Activated CD4-positive, alpha-beta memory T cell treated with anti-CD3 and anti-CD28 coated beads, Interleukin-2, amount 10 ng/mL, durations not matched to agents 7 days and 5 days (primary cell): ENCODE measurements at places on chromosomes 2 and 18. TPM values are rescaled to one million over a fixed set of nuclear protein-coding genes. Genes with fewer than 3 reads are reported as not detected.

GRCh38 chr18:80194874-80195570 is 52.3 kb downstream of the PARD6G start:
- no peak for DNase-seq

DNA sequence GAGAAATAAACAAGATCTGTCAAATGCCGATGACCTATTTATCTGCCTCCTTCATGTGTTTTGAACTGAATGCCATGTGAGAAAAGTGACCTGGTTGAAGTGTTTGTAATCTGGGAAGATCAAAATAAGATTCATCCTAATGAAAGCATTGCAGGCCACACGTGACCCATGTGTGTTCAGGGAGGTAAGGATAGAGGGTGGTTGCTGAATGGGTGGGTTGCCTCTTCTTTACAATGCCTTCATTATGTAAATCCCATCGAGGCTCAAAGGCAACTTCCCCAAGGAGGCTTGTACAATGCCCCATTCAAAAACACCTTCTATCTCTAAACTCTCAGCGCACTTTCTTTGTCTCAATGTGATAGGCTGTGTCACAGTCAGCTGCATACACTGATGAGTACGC is 273.1 kb downstream of the LRATD1 start:
- DNase-seq = no peak

DNA sequence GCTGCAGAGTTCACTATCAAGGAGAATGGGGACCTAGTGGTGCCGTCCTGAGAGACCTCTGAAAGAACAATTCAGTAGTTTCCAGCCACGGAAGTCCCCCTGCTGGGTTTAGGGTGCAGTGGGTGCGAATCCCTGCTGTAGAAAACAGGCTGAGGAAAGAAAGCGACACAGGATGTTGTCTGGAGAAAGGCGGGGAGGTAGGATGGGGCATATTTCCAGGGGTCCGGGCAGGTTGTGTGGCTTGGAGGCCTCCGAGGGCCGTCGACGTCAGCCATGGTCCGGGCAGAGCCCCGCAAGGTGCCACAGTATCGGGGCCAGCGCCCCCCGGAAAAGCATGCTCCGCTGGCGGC is 807 bp upstream of the CREB1 start:
- peak; percentile 57 for DNase-seq

The TRABD2A gene
- 35.9 TPM for total RNA-seq

DNA sequence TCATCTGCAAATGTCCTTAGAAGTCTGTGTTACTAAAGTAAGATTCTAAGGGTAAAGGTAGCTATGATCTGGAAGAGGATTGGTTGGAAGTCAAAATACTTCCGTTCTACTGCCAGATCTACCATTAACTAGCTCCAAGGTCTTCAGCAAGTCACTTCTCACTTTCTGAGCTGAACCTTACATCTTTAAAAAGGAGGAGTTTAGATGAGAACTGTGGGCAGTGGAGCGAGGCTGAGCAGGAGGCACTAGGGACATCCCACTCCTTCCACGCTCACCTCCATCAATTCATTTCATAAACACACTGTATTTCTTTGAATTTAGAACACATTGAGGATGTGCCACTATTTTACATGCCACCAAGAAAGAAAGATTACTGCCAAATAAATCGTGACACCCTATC is 143.0 kb downstream of the ABCA12 start:
- DNase-seq = no peak

DNA sequence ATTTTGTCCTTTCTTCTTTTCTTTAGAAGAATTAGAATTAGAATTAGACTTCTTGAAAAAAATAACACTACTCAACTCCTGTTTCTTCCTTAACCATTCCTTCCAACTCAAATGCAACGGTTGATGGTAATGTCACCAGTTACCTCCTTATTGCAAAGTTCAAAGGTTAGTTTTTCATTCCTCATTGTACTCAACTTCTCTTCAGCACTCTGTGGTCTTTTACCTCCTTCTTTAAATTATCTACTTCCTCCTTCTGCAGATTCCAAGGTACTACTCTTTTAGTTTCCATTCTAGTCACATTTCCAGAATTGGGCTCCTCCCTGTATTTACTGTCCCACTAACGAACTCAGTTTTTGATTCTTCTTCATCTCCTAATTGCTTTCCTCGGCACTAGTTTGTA is 700.7 kb downstream of the SATB2 start:
- no peak for DNase-seq

DNA sequence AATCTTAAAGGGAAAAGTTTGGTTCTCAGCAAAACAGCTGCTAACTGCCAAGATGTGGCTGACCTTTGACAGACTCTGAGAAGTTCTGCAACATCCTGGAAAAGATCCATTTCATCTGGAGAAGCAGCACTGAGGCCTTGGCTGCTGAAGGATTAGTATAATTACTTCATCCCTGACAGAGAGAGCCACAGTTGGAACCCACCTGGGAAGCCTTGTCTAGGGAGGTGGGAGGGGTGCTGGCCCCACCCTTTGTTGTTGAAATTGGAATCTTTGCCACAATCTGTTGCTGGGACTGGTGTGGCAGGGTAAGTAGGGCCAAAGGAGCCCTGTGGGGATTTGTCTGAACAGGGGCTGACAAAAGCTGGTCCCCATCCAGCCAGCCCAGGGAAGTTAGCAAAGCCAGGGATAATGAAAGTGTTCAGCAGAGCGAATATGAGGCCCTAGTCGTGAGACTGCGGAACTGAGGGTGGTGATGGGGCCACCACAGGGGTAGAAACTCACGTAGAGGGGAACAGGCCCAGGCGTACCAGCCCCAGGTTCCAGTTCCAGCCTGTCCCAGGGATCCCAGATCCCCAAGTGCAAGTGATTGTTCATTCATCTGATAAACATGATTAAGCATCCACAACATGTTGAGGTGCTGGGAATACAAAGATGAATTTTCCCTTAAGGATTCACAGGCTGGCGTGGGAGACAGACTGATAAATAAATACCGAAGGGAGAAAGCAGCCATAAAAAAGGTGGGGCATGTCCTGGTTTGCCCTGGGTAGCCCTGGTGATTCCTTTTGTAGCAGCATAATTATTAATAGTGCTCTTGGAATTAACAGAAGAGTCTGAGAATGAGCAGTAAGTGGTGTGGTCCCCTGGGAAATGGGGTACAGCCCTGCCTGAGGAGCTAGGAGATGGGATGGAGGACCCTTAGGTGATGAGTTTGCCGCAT is 60.0 kb downstream of the MYO1B start:
- no peak for DNase-seq

The DNAH7 gene
- total RNA-seq = not detected

DNA sequence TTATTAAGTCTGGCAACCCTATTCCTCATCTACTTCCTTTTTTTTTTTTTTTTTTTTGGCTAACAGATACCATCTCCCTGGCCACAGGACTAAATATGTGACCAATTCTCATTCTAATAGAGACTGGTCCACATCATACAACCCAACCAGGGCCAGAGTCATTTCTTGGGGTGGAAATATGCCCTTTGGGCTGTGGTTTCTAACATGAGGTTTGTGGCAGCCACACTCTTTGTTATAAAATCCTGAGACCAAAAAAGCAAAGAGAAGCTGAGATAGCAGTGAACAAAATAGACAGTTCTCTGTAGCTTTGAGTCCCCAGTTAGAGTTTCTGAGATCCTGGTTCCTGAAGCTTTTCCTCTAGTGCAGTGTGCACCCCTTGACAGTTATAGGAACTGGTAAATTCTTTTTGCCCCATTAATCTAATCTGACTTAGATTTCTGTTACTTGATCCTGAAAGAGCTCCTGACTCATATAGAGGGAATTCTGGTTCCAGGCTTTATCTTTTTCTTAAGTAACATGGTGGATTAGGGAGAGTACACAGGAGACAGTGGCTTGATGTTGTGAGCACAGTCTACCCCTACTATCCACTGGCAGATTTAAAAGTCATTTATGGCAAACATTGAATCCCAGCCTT is 86.8 kb downstream of the MAIP1 start:
- no peak for DNase-seq

GRCh38 chr2:181178823-181179412 is 198.5 kb downstream of the UBE2E3 start:
- peak; percentile 60 for DNase-seq

- DNase-seq = no peak
Observed at GRCh38 chr2:15957881-15958713, 17.7 kb downstream of the MYCN start.

GRCh38 chr2:75174981-75175380 is 24.3 kb downstream of the TACR1 start:
- DNase-seq = no peak

The NT5C1B gene
- not detected for total RNA-seq

The SFT2D3 gene
- 5.2 TPM for total RNA-seq

The PXDN gene
- total RNA-seq = not detected

DNA sequence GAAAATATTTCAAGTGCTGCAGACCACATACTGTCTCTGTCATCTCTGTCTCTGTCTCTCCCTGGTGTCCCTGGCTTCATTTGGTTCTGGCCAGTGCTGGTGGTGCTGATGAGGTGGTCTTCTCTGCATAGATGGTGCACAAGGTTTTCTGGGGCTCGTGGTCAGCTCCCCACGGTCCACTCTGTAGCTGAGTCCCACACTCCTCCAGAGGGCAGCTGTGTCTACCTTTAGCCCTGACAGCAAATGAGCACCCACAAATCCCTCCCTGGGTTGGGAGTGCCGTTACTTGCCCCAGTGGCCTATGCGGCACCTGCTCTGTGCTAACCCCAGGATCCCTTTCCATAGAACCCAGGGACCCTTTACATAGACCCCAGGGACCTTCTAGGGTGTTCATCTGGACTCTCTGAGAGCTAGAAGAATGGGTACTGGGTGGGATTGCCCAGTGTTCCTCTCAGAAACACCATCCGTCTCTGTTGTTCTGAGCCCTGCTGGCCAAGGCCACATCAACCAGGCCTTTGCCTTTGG is 129.3 kb downstream of the CAPN13 start:
- no peak for DNase-seq

DNA sequence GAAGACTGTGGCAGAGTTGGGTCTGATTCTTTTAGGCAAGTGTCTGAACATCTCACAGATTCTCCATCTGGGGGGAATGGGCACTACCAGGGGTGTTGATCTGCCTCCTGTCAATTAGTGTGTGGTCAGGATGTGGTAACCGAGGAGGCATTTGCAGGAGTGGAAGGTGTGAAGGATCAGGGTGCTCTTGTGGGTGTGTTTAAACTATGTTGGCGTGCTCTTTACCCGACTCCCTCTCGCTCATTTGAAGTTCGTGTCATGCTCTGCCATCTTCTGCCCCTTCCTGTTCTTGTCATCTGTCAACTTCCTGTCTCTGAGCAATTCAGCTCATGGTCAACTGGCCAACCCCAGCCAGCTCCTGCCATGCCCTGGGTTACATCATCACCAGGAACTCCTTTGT is 107.9 kb downstream of the RTN4 start:
- DNase-seq = peak; percentile 43

- DNase-seq = no peak
Observed at GRCh38 chr2:16666449-16666801, 791 bp upstream of the CYRIA start.

DNA sequence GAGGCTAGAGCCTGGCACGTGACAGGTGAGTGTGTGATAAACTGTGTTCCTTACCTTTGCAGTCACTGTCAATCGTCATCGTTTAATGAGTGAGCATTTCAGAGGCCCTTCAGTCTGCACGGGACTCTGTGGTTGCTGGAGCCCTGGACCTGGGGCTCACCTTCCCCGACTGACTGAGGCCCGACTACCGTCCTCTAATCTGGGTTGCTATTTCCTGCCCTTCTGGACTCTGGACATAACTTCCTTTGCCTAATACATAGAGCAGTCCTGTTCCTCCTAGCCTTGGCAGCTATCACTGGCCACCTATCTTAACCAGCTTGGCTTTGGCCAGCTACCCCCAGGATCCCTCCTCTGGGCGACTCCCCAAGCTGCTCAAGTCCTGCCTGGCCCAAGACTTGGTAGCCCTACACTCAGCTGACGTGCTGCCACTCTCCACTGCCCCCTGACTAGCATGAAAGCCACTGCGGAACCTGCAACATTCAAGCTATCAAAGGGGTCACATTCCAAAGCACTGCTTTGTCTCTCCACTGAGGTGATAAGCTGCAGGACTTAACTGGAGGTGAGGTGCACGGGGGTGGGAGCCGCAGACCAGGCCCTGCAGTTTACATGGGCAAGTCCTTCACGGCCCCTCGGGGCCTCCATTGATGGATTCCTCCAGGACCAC is 11.1 kb upstream of the RAB17 start:
- DNase-seq = no peak

GRCh38 chr18:13422541-13423147 is 204.1 kb downstream of the LDLRAD4 start:
- no peak for DNase-seq

The TTC21B gene
- 16.5 TPM for total RNA-seq

The CACNB4 gene
- total RNA-seq = 0.30 TPM

The VWC2L gene
- not detected for total RNA-seq

DNA sequence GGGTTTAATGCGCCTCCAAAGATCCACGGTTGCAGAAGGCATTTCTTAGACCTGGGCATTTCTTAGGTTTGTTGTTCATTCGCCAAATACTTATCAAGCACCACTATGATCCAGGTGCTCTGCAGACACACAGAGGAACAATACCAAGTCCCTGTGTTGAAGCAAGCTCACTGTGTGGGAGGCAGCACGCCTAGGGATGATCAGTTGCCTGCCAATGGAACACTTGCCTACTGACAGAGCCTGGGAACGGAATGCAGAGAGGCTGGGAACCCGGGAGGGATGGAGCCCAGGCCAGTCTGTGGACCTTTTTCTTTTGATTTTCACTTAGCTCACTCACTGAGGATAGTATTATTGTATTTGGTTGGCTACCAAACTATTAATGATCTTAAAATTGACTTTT is 1.9 kb upstream of the GRP start:
- no peak for DNase-seq

The FRZB gene
- not detected for total RNA-seq

- DNase-seq = no peak
Observed at GRCh38 chr2:102313950-102314349, 2.6 kb downstream of the IL1RL1 start.

DNA sequence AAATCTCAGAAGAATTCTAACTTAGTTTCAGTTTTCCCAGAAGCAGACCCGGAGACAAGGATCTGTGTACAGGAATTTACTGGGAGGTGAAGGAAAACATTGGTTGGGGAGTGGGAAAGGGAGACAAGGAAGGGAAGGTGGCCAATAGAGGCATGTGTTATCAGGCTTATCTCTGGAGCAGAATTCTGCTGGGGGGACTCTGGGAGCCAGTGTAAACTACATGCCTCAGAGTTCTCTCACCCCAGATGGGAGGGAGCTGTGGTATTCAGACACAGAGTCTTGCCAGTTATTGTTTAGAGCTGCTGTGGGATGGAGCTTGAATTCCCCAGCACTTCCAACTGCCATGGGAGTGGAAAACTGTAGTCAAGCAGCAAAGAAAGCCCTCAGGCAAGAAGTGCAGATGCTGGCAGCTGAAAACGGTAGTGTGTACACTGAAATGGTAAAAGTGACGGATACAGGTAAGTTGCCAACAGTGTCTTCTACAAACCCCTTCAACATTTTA is 19.0 kb downstream of the DNPEP start:
- no peak for DNase-seq
